ENCODE measurements at places on chromosomes 7 and 10. TPM values are rescaled to one million over a fixed set of nuclear protein-coding genes. Genes with fewer than 3 reads are reported as not detected.

DNA sequence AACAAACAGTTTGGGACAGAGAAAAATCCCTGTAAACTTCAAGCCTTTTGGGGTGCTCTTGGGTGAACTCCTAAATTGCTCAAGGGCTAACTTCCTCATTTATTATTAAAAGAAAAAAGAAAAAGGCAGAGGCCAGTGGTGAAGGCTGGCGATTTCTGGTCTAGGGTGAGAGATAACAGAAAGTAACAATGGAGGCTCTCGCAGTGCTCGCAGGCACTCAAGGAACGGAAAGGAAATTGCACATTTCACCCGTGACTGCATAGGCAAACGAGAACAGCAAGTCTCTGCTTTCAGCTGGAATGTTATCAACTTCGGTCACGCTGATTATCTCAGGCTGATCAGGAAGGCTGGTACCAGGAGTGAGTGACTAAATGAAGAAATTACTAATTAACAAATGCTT lies 70.7 kb downstream of the PRKAG2 start:
- peak overlapping the region; percentile 12 for H3K27ac ChIP-seq
- no peaks in the 10 kb centered on the region for H3K36me3 ChIP-seq
- no peak for DNase-seq
- H3K4me1 ChIP-seq = no peaks in the 10 kb centered on the region

DNA sequence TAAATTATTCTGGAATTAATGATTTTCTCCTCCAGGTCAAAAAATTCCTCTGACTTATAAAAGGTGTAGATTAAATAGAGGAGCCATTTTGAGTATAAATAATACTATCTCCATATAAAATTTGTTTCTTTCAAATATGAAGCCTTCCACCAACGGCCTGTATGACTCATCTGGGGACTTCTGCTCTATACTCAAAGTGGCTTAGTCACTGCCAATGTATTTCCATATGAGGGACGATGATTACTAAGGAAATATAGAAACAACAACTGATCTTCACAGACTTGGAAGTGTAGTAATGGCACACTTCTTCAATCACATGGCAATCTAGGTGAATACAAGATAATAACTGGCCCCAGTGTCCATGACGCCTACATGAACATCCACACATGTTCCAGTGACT lies 335.6 kb upstream of the HGF start:
- no peak overlapping the region for H3K4me3 ChIP-seq
- no peaks in the 10 kb centered on the region for H3K36me3 ChIP-seq
- no peak overlapping the region for H3K27ac ChIP-seq
- H3K4me1 ChIP-seq = no peaks in the 10 kb centered on the region
- DNase-seq = no peak
- no peaks in the 10 kb centered on the region for H3K27me3 ChIP-seq

DNA sequence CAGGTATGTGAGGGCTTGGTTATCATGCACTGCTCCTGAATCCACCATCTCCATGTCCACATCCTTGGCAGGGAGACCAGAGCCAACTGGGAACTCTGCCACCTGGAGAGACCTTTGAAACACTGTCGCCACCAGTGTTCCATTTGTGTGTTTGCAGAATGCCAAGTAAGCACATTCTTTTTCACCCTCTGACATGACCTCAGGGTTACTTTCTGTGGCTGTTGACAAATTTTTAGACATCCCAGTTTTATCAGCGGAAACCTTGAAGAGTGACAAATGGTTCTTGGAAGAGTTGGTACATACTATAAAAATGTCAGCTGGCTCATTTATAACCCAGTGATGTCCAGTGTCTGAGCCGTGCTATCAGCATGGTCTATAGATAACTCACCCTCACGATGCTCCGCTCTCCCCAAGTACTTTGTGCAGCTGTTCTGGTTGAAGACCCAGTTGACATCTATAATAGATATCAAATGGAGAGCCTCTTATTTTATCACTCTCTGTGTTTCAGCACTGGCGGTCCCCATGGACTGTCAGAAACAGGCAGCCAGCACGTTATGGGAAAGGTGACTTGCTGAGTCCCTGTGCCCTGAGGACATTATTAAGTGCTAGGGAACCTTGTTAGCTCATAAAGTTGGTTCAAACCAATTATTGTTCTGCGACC lies 563.1 kb upstream of the GALNT17 start:
- no peak overlapping the region for H3K4me3 ChIP-seq
- H3K27me3 ChIP-seq = no peaks in the 10 kb centered on the region
- H3K4me1 ChIP-seq = peaks cover 7% of the 10 kb centered on the region
- no peak for DNase-seq

DAGLB gene
- total RNA-seq = 7.1 TPM
